ENCODE measurements at places on chromosomes 5 and 9.

DNA sequence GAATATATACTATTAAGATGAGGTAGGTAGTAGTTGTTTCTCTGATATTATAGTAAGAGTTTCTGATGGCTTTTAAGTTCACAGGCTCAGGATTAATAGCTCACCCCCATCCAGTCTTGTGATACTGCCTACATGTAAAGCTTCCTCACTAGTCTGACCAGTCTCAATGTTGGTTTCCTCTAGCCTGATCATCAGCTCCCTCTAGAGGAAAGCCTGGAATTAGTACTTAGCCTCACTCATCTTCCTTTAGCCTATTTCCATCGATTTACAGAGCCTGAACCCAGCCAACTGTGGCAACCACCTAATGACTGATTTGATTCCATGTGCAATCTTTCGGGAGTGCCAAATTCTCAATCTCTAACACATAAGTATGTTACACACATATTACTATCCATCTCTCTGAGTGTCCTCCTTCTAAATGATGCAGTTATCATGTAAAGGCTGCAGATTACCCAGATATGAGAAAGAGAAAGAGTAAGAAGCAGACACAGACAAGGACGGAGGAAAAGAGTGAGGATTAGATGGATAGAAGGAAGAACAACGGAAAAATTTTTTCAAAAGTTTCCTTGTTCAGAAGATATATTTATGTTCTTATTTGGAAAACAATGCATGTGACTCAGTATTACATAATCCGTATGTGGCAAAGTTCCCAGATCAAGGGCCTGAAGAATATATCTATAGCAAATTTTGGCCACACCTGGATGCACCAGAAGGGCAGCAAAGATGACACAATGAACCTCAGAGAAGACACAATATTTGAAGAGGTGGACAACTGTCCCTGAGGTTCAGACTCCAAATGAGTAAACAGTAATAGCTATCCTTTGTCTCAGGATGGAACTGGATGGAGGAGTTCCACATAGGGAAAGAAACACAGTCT, 333.7 kb downstream of the ELAVL2 start:
- DNase-seq: no peak

DNA sequence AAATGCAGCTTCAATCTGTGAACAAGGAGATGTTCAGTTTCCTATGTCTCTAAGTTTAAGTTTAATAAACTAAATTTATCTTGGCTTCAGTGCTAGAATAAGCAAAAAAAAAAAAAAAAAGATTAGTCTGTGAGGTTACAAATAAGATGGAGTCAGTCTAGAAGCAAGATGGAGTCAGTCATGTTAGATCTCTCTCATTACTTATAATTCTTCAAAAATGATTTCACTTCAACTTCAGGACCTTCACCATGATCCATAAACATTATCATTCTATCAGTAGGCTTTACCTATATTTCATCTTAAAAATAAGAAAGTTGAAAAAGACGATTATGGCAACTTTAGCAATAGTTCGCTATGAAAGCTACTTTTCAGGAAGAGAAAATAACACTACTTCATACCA, 30.2 kb upstream of the TMC1 start:
- no peak for DNase-seq

DNA sequence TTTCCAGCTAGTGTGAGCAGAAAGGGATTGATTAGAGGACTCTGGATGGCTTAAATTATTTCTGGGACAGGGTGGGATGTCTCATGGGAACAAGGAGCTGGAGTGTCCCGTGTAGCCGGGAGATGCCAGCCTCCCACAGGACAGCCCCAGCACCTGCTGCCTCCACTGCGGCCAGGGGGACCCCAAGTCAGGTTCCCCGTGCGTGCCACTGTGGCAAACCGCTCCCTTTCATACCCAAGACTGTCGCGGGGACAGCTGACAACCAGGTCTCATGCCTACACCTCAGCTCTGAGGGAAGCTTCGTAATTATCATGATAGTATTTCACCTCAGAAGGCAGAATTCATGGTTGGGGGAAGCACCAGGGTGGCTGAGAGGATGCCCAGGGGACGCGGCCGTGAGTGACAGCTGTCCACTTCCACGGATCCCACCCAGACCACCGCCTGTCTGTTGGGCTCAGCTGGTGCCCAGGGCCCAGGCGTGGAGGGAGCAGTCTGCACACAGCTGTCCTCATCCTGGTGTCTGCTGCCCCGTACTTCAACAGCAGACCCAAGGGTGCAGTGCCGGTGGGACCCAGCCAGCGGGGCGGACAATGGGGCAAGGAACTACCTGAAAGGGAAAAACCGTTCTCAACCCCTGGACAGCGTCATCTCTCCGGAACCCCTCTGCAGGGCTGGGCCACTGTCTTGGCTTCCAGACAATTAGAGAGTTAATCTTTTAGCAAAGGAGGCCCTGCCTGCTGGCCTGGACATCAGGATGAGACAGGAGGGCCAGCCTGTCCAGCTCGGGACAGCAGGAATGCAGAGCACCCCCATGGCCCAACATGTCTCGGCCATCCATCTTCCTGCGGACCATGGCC, 166.9 kb downstream of the OLFM1 start:
- DNase-seq: no peak

DNA sequence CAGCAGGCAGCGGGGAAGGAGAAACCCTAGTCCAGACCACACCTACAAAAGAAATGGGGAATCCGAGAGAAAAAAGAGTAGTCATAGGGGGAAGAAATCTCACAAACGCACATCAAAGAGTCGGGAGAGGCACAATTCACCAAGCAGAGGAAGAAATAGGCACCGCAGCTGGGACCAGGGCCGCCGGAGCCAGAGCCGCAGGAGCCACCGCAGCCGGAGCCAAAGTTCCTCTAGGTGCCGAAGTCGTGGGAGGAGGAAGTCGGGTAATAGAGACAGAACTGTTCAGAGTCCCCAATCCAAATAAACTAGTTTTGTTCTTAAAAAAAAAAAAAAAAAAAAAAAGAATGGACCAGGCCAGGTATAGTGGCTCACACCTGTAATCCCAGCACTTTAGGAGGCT, 29.3 kb downstream of the REEP5 start:
- no peak for DNase-seq

DNA sequence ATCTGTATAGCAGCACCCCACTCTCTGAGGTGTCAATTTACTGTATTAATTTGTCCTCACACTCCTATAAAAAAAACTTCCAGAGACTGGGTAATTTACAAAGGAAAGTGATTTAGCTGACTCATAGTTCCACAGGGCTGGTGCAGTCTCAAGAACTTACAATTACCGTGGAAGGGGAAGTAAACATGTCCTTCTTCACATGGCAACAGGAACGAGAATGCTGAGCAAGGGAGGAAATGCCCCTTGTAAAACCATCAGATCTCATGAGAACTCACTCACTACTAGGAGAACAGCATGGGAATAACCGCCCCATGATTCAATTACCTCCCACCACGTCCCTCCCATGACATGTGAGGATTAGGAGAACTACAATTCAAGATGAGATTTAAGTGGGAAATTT, 602.6 kb downstream of the MTRR start:
- DNase-seq: no peak
